ENCODE measurements at places on chromosomes 2 and 18.

GRCh38 chr2:168160897-168161296 lies 86.5 kb downstream of the STK39 start:
- no peak for DNase-seq

GRCh38 chr2:235146206-235146605 lies 194.4 kb downstream of the SH3BP4 start:
- no peak for DNase-seq

DNA sequence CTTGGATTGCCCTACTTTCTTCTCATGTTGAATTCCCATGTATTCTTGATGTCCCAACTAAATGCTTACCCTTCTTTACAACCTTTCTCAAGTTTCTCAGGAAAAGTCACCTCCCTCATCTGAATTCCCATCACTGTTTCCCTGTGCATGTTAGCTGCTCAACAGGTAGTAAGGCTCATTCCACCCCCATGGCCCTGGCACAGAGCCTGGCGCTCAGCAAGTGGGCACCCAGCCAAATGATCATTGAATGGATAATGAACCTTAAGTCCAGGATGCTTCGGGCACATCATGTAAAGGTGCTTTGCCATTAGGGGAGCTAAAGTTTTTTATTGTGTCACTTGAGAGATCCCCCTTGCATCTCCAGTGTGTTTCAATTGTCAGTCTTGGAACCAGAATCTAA lies 124.0 kb downstream of the PKP4 start:
- no peak for DNase-seq

- DNase-seq: no peak
Measured at GRCh38 chr2:32310577-32310976, 32.9 kb downstream of the YIPF4 start.

DNA sequence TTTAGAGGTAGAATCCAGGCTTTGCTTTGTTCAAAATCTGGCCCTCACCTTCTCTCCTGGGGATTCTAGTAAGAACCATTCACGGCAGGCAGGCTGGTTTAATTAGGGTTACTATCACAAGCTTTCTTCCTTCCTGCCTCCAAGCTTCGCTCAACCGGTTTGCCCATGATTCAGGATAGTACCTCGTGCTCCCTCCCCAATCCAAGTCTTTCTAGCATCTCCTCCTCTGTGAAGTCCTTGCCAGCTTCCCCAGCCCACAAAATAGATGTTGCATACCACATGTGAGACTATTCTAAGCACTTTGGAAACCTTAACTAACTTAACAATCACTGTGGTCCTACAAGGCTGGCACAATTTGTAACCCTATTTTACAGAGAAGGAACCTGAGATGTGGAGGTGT lies 135.1 kb downstream of the SOCS6 start:
- DNase-seq: no peak

GRCh38 chr2:160288324-160288723 lies 88.3 kb upstream of the ITGB6 start:
- no peak for DNase-seq

DNA sequence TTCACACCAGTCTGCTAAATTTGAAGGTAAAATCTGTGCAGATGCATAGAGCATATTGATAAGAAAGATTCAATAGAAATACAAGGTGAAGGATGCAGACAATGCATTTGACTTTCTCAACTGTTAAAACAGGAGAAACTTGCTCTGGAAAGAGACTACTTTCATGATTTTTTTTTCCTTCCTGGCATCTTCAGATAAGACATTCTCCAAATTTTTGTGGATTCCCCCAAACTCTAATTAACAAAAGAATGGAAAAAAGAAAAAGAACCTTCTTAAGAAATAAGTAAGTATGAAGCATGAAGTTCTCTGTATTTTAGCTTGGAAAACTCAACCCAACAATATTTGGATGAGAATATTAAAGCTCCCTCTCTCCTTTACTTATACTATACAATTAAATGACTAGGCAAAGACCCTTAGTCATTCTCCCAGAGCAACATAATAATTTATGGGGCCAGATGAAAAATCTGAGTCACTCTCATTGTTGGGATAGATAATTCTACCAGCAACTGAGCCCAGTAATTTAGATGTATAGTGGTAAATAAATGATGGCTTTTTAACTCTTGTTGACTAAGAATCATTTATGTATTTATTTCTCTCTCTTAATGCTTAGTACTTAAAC lies 298.7 kb upstream of the COL3A1 start:
- DNase-seq: no peak

DNA sequence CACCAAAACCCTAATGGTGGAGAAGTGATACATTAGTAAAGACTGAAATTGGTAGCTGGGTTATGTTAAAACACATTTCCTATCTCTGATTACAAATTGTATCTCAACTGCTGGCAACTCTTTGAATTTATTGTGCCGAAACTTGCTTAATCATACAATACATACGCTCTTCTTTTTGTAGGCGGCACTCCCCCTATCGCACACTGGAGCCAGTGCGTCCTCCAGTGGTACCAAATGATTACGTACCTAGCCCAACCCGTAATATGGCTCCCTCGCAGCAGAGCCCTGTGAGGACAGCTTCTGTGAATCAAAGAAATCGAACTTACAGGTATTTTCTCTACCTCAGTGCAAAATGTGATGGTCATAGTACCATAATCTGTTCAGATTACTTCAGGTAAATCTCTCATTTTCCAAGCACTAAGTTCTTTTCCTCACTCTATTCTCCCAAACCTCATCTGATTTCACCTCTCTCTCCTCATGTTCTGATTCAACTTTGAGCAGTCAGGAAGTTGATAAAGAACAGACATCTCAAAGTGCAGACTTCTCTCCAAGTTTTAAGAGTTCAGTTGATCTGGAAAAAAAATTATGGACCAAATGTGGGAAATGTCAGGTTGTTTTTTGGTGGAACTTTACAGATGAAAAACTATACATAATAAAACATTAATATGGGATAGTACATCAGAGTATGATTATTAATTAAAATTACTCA lies 66.5 kb downstream of the ABI2 start:
- DNase-seq: no peak

GRCh38 chr2:59756150-59756549 lies 797.3 kb downstream of the BCL11A start:
- no peak for DNase-seq

DNA sequence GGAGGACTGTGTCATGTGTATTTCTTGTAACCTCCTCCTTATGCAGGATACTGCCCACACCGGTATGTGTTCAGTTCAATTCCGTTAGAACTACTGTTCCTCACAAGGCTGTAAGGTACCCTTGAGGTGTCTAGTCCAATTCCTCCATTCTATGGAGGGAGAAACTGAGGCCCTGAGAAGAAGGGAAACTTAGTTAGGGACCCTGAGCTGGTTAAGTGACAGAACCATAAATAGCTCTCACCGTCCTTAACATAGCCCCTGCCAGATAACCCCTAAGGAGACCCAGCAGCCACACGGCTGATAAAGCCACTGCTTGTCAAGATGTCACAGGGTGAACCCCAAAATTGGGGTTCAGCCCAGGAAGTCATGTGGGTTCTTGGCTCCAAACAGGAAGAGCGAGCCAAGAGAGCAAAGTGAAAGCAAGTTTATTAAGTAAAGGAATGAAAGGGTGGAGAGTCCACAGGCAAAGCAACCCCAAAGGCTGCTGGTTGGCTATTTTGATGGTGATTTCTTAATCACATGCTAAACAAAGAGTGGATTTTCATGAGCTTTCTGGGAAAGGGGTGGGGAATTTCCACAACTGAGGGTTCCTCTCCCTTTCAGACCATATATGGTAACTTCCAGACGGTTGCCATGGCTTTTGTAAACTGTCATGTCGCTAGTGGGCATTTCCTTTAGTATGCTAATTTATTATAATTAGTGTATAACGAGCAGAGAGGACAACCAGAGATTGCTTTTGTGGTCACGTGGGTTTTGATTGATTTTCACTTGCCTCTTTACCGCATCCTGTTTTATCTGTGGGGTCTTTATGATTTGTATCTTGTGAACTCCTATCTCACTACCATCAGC lies 83.4 kb upstream of the RTN4 start:
- DNase-seq: no peak

GRCh38 chr2:219772103-219772635 lies 144.7 kb downstream of the SLC4A3 start:
- no peak for DNase-seq

DNA sequence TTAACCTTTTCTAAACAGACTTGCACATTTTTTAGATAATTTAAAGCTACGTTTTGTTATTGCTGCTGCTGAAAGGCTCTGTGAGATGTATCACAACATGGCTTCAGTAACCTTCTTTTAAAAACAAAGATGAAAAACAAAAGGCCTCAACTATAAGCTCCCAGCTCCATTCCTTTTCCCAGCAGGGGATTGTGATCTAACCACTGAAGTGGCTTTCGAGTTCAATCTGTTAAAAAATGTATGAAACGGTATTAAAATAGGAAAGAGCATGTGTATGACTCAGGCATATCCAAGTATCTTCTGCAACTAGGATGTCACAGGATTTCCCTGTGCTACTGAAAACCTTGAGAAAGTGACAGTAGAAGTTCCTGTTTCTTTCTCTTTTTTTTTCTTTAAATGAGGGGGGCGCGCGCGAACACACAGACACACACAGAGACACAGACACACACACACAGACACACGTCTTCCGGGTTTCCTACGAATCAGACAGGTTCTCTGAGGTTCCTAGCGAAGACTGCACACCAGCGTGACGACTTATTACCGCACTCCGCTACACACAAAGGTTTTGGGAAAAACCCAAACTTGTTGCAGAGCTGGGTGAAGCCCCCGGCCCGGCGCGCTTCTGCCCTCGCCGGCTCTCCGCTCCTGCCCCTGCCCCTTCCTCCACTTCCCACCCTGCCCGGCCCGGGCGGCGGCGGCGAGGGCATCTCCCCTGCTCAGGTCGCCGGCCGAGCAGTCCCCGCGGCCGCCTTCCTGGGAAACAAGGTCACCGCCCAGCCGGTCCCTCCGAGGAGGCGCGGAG lies 86.8 kb downstream of the RBMS1 start:
- DNase-seq: no peak

- DNase-seq: no peak
Measured at GRCh38 chr2:84319581-84319980, 139.5 kb downstream of the SUCLG1 start.

- DNase-seq: no peak
Measured at GRCh38 chr2:33437297-33437696, 39.2 kb upstream of the RASGRP3 start.

GRCh38 chr2:192122141-192122540 lies 72.6 kb downstream of the TMEFF2 start:
- DNase-seq: no peak

- DNase-seq: no peak
Measured at GRCh38 chr18:25050605-25051004, 301.4 kb downstream of the ZNF521 start.

- no peak for DNase-seq
Measured at GRCh38 chr2:131724019-131724418, 196.3 kb downstream of the CCDC74A start.

GRCh38 chr2:23546913-23547312 lies 161.9 kb downstream of the KLHL29 start:
- no peak for DNase-seq

DNA sequence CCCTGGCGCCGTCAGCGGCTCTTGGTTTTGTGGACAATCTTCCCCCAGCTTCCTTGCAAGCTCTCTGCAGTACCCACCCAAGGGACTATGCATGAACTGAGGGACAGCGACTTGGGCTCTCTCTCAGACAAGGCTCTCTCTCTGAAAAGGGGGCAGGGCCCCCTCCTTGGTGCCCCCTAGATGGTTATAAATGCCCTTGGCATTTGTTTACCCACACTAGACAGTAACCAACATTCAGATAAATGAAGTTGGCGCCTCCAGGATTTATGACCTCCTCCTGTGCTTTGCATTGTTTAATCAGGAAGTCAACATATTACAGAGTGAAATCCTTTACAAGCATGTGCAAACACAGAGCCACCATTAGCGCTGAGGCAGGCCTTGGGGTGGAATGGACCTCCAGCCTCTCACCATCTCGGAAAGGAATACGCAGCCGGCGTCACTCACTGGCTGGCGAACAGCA lies 547.4 kb upstream of the ID2 start:
- no peak for DNase-seq

DNA sequence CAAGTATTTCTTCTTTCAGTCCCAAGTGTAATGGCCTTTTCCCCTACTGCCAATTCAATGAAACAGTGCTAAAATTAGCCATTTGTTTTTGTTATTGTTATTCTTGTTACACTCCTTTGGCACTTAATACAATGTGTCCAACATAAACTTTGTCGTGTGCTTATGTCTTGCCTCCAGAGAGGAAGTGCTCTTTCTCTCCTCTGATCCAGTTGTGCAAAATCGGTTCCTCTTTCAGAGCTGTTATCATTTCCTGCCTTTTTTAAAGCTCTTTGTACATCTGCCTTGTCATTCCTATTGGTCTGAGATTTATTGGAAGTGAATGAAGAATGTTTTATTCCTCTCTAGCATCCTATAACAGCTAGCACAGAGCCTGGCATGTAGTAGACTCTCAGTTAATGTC lies 623.2 kb upstream of the ID2 start:
- no peak for DNase-seq

- no peak for DNase-seq
Measured at GRCh38 chr2:224401641-224402342, at the start of gene FAM124B. Gene FAM124B (minus strand): TSS chr2:224402107. CDS start chr2:224401768, 339 bp downstream.

DNA sequence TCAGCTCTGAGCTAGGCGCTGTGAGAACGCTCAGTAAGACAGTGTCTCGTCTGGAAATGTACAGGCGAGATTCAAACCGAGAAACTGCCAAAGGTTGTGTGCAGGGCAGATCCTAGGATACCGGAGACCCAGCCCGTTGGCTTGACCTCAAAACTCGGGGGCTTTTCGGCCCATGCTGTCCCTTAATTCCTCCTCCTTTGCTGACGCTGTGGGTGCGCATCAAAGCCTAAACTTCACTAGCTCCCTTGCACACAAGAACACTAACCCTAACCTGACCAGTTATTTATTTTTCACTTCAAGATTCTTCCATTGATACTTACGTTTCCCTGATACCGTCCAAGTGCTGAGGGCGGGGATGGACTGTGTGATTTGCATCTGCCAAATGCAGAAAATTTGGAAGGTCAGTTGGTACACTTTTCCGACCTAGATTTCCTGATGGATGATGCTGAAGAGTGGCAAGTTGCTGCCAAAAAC lies 1.0 kb upstream of the AAK1 start:
- DNase-seq: no peak

DNA sequence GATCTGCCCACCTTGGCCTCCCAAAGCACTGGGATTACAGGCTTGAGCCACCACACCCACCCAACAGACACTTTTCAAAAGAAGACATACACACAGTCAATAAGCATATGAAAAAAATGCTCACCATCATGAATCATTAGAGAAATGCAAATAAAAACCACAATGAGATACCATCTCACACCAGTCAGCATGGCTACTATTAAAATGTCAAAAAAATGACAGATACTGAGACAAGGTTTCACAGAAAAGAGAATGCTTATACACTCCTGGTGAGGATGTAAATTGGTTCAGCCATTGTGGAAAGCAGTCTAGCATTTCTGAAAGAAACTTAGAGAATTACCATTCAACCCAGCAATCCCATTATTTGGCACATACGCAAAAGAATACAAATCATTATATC lies 1947.2 kb downstream of the SUCLG1 start:
- no peak for DNase-seq

DNA sequence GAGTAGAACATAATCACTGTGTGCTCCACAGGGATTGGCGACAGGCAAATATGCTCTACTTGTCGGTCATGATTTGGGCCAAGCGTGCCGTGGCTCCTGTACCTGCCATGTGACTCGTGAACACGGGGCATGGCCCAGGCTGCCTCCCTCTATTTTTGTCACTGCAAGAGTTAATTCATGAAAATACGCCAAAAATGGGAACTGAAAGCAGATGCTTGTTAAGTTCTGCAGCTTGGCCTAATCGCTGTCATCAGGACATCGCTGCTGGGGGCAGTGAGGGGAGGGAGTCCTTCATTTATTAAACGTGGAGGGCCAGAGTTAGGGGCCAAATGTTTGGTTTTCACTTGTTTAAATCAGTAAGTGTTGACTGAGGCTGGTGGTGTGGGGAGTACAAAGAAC lies 177.8 kb downstream of the BCL2 start:
- no peak for DNase-seq
